ENCODE measurements at places on chromosomes 1 and 21.

DNA sequence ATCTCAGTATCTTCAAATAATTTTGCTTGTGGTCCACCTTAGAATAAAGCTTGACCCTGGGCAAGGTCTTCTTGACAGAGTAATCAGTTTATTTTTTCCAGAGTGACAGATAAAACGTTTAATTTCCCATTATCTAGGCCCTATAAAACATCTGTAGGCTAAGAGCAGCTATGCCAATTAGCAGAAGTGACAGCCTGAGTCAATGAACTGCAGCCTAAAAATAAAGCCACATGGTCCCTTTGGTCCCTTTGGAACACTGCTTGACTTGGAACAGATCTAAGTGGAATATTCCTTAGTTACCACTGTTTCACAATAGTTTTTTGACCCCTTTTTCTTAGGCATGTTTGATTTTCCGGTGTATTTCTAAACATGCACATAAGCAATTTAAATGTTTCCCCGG, 6.3 kb upstream of the RGS13 start:
- no peak for DNase-seq

DNA sequence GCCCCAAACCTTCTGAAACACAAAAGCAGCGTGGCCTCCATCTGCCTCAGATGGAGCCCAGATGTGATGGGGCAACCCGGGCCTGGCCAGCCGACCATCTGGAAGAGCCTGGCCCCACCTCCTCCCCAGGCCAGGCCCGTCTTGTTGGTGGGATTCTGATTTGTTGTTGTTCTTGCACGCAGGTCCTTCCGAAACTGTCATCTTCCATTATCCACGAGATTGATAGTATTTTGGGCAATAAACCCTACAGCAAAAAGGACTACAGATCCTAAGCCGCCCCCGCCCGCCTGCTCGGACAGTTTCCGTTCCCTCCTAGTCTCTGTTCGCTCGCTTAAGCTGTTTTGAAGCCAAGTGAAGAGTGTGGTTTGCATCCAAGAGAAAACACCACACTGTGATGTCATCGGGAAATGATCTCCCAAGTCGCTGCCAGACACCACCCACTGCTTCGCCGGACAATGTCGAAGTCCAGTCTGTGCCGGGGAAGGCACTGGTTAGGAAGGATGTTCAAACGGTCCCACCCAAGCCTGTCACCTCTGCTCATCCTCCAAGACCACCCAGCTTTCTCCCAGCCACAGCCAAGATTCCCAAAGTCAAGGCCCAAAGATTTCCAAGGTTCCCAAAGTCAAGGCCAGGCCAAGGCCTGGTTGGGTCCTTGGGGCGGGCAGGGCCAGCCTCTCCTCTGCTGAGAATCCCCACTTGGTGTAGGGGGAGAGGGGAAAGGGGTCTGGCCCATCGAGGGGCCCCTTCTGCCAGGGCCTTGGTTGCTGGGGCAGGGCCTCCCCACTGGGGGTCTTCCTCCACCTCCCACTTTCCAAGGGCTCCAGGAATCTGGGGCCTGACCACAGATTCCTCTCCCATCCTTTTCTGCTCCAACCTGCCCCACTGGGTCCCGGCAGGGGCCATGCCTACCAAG, 52.9 kb downstream of the KCNAB2 start:
- DNase-seq, result peak; percentile 6

DNA sequence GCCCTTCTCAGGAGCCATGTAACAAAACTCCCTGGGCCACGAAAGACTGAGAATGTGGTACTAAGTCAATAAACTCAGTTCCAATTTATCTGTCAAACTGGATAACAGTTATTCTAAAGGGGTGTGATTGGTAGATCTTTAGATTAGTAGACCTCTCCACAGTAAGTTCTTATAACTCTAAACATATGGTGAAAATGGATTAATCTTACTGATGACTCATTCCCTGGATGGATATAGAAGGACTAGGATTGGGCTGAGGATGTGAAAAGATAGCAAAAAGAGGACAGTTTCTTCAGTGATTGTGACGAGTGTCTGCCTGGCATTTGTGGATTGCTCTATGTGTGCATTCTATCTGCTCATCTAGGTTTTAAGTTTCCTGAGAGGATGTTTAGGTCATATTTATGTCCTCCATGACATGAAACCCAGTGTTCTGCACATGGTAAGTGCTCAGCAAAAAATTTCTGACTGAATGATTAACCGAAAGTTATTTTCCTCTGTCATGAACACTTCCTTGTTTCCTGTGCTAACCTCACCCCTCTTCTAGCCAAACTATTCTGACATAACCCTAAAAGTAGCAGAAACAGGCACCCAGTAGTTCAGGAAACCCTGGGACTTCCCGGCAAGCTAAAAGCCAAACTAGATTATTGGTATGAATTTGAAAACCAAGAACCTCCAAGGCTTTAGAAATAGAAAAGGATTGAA, 397.5 kb upstream of the PLXNA2 start:
- DNase-seq, result no peak

DNA sequence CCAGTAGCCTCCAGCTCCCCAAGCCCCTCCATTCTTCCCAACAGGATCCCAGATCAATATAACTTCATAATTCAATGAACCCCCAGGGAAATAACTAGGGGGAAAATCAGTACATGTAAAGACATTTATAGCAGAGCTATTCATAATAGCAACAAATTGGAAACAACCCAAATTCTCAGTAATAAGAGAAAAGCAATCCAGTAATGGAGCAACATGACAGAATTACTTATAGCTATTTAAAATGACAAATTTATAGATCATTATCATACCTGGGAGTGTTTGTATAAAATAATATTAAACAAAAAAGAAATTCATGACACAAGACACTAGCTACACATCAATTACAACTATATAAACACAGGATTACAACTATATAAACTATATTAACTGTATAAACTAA, 20.2 kb downstream of the PLEKHA6 start:
- no peak for DNase-seq

- no peak for DNase-seq
Measured at GRCh38 chr1:63799820-63800219, 26.0 kb downstream of the ROR1 start.

DNA sequence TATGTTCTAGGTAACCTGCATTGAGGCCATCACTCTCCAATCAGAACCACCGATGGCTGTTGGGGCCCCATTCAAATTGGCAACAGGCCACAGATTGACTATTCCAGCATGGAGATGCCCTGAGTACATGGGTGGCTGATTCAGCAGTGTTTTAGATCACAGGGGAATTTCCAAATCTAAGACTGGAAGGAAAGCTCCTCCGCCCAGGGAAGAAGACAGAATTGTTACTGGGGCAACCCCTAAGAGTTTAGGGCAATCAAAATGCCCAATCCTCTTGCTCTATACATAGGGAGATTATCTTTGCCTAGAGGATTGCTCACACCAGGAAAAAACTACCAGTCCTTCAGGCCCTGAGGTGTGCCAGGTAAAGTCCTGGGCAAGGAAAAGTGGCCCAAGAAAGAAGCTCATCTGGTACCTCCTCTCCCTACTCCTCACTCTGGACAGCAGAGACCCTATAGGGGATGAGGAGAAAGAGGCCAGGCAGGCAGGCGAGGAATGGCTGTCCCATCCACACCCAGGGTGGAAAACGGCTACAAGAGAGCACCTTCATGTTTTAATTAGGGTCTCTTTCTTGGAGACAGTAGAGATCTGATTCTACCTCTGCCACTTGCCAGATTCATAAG, 5.8 kb downstream of the S100A8 start:
- no peak for DNase-seq

DNA sequence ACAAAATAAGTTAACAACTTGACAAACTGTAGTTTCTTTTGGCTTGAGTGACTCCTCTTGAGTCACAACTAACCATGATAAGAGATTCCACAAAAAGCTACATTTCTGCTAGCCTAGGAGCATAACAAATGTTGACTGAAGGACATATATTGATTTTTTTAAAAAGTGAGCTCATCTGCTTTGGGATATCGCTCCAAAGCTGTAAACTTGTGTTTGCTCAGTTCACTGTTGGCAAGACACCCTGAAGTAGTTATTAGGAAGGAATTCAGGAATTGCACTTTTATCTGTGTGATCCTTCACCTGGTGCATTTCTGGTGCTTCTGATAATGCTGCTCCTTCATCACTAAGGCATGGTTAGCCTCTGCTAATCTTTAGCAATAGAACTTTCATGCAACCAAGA, 23.7 kb downstream of the RWDD3 start:
- no peak for DNase-seq
